Stimulated activated CD4-positive, alpha-beta T cell treated with anti-CD3 and anti-CD28 coated beads, Interleukin-2, amount 100 ng/mL, for 48 hours (primary cell): ENCODE measurements at places on chromosomes 13 and 19.
A peak's percentile ranks its signal among the peaks of the same experiment; 100 is the strongest.

DNA sequence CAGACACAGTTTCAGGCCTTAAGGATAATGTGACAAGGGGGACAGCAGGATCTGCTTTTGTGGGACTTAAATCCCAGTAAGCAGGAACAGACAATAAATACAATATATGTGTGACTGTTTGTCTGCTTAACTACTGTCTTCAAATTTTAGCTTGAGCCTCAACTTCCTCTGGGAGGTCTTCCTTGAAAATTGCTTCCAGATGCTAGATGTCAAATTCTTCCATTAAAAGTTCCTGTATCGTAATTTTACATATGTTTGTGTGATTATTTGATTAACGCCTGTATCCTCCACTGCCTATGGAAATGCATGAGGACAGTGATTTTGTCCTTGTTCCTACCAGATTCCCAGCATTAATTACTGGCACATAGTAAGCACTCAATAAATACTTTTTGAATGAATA, 385.5 kb downstream of the NDFIP2 start:
- no peak for DNase-seq

- peak; percentile 72 for DNase-seq
These were observed 4.3 kb downstream of the FAAP24 start for GRCh38 chr19:32976223-32976805.

- no peak for DNase-seq
These were observed 35.4 kb downstream of the KL start for GRCh38 chr13:33051632-33052031.

DNA sequence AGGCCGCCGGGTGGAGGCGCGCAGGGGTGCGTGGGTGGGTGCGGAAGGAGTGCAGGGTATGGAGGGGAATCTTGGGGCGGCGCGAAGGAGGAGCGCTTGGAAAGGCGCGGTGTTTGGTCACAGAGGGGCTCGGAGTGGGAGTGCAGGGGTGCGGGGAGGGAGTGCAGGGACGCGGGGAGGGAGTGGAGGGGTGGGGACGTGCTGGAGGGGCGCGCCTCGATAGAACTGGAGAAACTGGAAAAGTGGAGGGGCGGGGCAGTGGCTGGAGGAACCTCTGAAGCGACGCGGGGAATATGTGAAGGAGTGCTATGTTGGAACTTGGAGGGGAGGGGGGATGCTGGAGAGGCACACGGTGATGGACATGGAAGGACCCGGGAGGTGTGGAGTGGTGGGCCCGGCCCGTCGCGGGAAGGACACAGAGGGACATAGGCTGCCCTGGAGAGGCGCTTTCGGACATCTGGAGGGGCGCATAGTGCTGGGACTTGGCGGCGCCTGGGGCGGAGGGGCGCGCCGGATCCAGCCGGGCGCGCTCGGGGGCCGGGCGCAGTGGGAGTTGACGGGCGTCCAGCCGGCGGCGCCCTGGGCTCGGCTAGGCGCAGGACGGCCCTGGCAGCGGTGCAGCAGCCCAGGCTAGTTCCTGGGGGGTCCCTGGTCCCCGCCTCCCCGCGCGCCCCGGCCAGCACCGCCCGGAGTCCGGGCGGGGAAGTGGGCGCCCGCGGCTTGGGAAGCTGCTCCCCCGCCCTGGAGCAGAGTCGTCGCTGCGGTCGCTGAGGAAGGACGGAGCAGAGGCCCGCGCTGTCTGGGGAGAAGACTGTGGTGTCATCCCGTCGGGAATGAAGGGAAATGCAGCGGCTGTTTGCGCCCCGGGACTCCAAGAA, 20.8 kb upstream of the SGCG start:
- DNase-seq = no peak

DNA sequence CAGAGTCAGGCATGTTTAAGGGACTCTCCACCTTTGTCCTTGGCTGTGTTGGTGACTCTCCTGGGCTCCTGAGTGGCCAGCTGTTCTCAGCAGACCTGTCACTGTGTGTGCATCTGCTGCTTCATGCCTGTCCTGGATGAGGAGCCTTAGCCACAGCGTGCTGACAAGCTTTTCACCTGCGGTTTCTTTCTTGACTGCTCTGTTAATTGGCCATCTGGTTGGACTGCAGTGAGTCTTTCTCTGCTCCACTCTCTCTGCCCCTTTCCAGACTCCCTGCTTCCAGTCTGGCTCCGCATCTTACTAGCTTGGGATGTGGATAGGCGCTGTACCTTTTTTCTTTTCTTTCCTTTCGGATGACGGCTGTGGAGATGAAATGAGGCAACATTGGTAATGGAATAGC, 38.8 kb downstream of the POLR1D start:
- DNase-seq = no peak

- DNase-seq = no peak
These were observed at the start of gene CILP2 for GRCh38 chr19:19538061-19538784. Gene CILP2 (plus strand): TSS chr19:19538265. CDS start chr19:19538350, 85 bp downstream.

GRCh38 chr13:32976056-32976805, 40.0 kb upstream of the KL start:
- no peak for DNase-seq

DNA sequence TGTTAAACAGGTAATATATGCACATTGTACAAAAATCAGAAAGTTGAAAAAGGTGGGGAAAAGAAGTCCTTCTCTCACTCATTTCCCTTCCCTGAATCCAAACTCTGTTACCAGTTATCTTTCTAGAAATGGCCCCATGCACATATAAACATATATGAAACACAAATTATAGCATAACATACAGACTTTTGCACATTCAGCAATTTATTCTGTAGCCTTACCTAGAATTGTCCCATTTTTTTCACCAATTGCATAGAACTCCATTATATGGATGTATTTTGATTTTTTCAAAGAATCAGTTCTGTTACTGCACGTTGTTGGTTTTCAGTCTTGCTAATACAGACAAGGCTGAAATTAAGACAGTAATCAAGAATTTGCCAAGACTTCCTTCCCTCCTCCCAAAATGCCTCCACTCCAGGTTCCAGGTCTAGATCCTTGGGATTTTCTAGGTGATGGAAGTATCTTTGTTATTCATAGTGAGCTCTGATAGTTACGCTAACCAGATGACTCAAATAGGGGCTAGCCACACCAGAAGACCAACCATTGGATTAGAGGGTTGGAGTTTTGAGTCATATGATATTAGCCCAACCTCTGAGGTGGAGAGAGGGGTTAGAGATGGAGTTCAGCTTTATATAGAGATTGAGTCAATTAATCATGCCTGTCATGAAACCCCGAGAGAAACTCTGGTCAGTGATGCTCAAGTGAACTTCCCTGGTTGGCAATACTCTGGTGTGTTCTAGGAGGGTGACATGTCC, 30.7 kb downstream of the GPR180 start:
- DNase-seq = no peak
